ENCODE measurements at places on chromosomes 11 and 22.
A peak's percentile ranks its signal among the peaks of the same experiment; 100 is the strongest.

- no peak overlapping the region for H3K4me3 ChIP-seq
- H3K4me1 ChIP-seq: peaks cover 2% of the 10 kb centered on the region
- no peak overlapping the region for H3K27ac ChIP-seq
- DNase-seq: peak; percentile 78
- H3K27me3 ChIP-seq: no peaks in the 10 kb centered on the region
Observed at GRCh38 chr11:133821776-133822175, 23.5 kb downstream of the SPATA19 start.

GRCh38 chr11:37182031-37182430 lies 584.0 kb upstream of the RAG2 start:
- no peak overlapping the region for H3K27ac ChIP-seq
- H3K4me1 ChIP-seq: 0 out of 2 replicates have a peak, but pooled peaks cover 1% of the 10 kb centered on the region
- no peaks in the 10 kb centered on the region for H3K36me3 ChIP-seq
- DNase-seq: no peak
- no peak overlapping the region for H3K4me3 ChIP-seq
- no peaks in the 10 kb centered on the region for H3K27me3 ChIP-seq

- 0 out of 2 replicates have a peak, but pooled peaks cover 1% of the 10 kb centered on the region for H3K4me1 ChIP-seq
- no peaks in the 10 kb centered on the region for H3K27me3 ChIP-seq
- DNase-seq: no peak
Observed at GRCh38 chr22:43088627-43088983, 586 bp downstream of the TTLL1 start.

DNA sequence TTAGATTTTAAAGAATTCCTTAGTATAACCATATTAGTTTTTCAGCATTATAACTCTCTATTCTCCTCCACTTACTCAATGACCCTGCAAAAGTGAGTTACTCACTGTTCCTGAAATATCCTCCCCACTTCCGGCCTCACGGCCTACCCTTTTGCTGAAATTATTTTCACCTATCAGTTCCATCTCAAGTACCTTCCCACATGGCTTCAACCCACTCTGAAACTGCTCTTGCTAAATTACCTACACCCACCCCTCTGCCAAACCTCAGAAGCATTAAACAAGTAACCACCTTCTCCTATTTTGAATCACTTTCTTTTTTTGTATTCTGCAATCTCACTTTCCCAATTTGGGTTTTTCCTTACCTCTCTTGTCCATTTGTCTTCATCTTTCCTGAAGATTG lies 37.7 kb downstream of the OR5P2 start:
- no peaks in the 10 kb centered on the region for H3K27me3 ChIP-seq
- DNase-seq: no peak
- no peaks in the 10 kb centered on the region for H3K4me1 ChIP-seq
- no peak overlapping the region for H3K27ac ChIP-seq

DNA sequence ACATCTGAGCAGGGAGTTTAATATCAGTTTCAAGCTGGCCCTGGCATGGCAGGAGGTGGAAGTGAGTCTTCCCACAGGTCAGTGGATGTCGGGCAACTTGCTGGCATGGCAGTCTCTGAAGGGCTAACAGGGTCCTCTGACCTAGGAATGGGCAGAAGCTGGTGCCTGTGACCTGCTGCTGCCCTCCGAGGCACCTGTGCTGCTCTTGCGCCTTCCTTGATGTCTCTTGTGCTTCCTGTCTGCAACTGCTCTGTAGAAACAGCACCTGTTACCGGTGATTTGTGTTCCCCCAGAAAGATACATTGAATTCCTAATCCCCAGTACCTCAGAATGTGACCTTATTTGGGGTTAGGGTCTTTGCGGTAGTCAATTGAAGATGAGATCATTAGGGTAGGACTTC lies 110.3 kb downstream of the RPS6KA4 start:
- no peak overlapping the region for H3K27ac ChIP-seq
- no peaks in the 10 kb centered on the region for H3K36me3 ChIP-seq
- no peak overlapping the region for H3K4me3 ChIP-seq
- no peaks in the 10 kb centered on the region for H3K4me1 ChIP-seq
- H3K27me3 ChIP-seq: no peaks in the 10 kb centered on the region

GRCh38 chr11:5604896-5605295 lies 8.5 kb downstream of the TRIM6 start:
- H3K36me3 ChIP-seq: peaks cover 9% of the 10 kb centered on the region
- H3K4me3 ChIP-seq: no peak overlapping the region
- H3K27ac ChIP-seq: no peak overlapping the region
- H3K4me1 ChIP-seq: no peaks in the 10 kb centered on the region
- DNase-seq: no peak

- H3K4me1 ChIP-seq: no peaks in the 10 kb centered on the region
- no peak overlapping the region for H3K4me3 ChIP-seq
- H3K27ac ChIP-seq: no peak overlapping the region
- no peak for DNase-seq
- H3K27me3 ChIP-seq: no peaks in the 10 kb centered on the region
Observed at GRCh38 chr11:116825854-116826750, 3.0 kb upstream of the APOA4 start.

DNA sequence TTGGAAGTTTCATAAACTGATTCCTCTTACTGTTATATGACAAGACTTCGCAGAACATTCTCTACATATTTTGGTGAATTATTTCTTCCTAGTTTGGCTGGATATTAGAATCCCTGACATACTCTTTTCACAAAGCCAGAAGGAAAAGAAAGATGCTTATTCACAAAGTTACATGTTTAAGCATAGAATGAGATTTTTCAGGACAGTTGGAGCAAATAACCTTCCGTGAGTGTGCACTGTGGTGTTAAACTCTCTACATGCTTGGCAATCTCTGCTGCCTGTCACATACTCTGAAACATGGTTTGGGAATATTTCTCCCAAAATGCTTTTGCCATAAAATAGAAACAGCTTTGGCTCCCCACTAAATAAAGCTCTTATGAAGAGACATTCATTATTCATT lies 230.0 kb upstream of the MTNR1B start:
- H3K4me3 ChIP-seq: no peak overlapping the region
- H3K4me1 ChIP-seq: no peaks in the 10 kb centered on the region
- DNase-seq: no peak
- no peaks in the 10 kb centered on the region for H3K36me3 ChIP-seq

- no peaks in the 10 kb centered on the region for H3K27me3 ChIP-seq
- H3K4me1 ChIP-seq: peaks cover 10% of the 10 kb centered on the region
- no peak for DNase-seq
- no peak overlapping the region for H3K27ac ChIP-seq
Observed at GRCh38 chr22:46581538-46582244, 38.5 kb upstream of the GRAMD4 start.

DNA sequence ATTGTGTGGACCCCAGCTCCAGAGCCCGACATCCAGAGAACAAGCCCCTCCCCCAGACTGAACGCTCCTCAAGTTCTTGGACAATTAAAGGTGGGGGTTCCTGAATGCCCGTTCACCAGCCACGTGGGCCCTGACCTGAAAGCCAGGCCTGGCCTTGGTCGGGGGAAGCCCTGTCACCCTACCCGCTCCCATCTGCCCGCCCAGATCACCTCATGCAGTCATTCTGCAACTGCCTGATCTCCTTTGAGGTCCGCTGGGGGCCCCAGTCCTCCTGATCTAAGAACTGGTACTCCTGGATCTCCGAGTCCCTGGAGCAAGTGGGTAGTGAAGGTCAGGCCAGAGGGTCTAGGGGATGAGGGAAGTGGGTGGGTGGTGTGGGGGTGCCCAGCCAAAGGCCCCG lies 9.1 kb upstream of the NAALADL1 start:
- H3K4me1 ChIP-seq: peaks cover 9% of the 10 kb centered on the region
- DNase-seq: no peak
- H3K4me3 ChIP-seq: no peak overlapping the region

DNA sequence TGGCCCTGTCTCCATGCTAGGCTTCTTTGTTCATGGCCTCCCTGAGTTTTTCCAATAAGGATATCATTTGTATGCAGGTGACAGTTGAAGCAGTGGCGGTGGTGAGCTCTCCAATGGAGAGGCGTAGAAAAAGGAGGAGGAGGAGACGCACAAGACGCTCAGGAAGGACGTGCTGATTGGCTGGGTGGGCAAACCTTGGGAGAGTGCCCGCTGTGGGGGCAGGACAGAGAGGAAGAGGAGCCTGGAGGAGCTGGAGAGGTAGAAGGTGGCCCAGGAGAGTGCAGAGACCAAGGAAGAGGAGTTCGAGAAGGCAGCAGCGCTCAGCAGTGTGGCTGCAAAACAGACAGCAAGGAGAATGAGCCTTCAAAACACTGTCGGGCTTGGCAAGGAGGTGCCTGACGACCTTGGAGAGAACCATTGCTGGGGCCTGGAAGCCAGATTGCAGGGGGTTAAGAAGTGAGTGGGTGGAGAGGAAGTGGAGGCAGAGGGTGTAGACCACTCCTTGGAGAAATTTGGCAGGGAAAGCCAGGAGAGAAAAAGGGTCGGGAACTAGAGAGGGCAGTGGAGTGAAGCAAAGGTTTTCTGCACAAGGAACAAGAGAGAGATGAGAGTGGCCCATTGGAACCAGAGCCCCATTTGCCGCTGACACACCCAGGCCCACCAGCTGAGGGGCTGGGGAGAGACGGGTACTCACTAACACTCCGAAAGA lies 7.5 kb downstream of the CLCF1 start:
- H3K4me3 ChIP-seq: no peak overlapping the region
- no peak for DNase-seq
- peaks cover 8% of the 10 kb centered on the region for H3K4me1 ChIP-seq
- no peaks in the 10 kb centered on the region for H3K27me3 ChIP-seq

DNA sequence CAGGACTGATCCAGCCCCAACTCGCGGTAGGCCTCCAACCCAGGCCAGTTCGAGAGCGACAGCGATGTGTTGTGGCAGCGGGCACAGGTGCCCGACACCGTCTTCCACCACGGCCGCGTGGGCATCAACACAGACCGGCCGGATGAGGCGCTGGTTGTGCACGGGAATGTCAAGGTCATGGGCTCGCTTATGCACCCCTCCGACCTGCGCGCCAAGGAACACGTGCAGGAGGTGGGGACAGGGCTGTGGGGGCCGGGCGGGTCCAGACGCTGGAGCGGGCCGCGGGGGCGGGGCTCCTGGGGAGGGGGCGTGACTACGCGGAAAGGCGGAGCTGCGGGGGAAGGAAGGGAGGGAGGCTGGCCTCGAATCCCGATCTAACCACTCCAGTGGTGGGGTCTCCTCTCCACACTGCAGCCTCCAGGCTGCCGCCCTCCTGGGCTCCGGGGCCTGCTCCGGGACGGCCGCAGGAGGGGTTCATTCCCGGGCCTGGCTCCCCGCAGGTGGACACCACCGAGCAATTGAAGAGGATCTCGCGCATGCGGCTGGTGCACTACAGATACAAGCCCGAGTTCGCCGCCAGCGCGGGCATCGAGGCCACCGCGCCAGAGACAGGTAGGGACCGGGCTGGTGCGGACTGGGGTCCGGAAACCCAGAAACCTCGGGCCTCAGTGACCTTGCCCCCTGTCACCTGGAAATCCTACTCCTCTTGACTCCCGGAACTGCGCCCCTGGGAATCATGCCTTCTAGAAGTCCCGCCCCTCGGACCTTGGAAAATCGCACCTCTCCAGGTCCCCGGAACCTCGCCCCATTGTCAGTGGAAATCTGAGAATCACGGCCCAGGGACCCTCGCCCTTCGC lies 14.9 kb downstream of the TMEM258 start:
- DNase-seq: no peak
- H3K4me1 ChIP-seq: peaks cover 7% of the 10 kb centered on the region
- no peaks in the 10 kb centered on the region for H3K27me3 ChIP-seq
- no peak overlapping the region for H3K27ac ChIP-seq

DNA sequence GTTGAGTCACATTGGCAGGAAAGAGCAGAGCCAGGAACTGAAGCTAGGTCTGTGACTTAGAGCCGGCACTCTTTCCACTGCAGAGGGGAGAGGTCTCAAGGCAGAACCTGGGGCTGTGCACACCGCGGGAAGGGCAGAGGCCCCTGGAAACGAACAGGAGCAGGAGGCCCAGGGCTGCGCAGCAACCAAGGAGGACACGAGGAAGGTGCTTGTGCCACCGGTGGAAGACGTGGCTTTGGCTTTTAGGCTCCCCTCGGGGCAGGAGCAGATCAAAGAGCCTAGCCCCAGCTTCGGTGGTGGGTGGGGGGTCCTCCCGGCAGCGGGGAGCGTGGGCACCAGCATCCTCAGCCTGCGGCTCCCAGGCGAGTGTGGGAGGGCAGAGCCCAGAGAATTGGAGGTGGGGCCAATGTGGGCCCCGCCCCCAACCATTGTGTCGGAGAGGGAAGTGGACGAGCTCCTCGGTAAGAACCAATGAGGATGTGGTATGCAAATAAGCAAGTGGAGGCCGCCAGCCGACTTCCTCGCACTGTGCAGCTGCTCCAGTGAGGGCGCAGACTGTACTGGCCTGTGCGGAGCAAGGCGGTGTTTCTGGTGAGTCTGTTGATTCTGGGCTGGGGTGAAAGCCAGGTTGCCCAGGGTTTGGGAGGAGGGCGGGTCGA lies at the start of gene CCDC116:
Gene CCDC116 (plus strand): TSS at position 524 of the 659 bp plus-strand sequence. CDS start 422 bp downstream, outside the sequence.
- H3K36me3 ChIP-seq: peaks cover 6% of the 10 kb centered on the region
- no peak within 1 kb of the TSS for H3K4me3 ChIP-seq
- peaks cover 7% of the 10 kb centered on the region for H3K4me1 ChIP-seq
- DNase-seq: no peak
- no peak within 1 kb of the TSS for H3K27ac ChIP-seq
- no peaks in the 10 kb centered on the region for H3K27me3 ChIP-seq

- H3K27me3 ChIP-seq: peaks cover 8% of the 10 kb centered on the region
- peaks cover 2% of the 10 kb centered on the region for H3K4me1 ChIP-seq
- H3K36me3 ChIP-seq: no peaks in the 10 kb centered on the region
- H3K4me3 ChIP-seq: no peak overlapping the region
- DNase-seq: no peak
Observed at GRCh38 chr11:32420937-32421901, 14.1 kb downstream of the WT1 start.

DNA sequence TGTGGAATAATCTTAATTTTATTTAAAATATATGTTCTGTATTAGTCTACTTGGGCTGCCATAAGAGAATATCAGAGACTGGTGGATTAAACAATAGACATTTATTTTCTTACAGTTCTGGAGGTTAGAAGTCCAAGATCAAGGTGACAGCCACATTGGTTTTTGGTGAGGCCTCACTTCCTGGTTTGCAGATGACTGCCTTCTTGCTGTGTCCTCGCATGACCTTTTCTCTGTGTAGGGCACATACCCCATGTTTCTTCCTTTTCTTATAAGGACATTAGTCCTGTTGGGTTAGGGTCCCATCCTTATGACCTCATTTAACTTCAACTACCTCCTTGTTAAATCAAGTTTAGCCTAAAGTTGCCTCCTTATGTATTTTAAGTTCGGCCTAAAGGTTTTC lies 202.7 kb upstream of the MPPED2 start:
- H3K36me3 ChIP-seq: no peaks in the 10 kb centered on the region
- H3K27me3 ChIP-seq: no peaks in the 10 kb centered on the region
- H3K4me3 ChIP-seq: no peak overlapping the region
- DNase-seq: no peak

GRCh38 chr11:21866781-21867180 lies 326.1 kb upstream of the ANO5 start:
- H3K27ac ChIP-seq: no peak overlapping the region
- no peak for DNase-seq
- H3K4me3 ChIP-seq: no peak overlapping the region
- no peaks in the 10 kb centered on the region for H3K4me1 ChIP-seq

GRCh38 chr11:70113801-70114200 lies 35.7 kb downstream of the ANO1 start:
- H3K36me3 ChIP-seq: no peaks in the 10 kb centered on the region
- H3K27me3 ChIP-seq: no peaks in the 10 kb centered on the region
- H3K27ac ChIP-seq: no peak overlapping the region
- no peaks in the 10 kb centered on the region for H3K4me1 ChIP-seq
- no peak overlapping the region for H3K4me3 ChIP-seq

Measured in iPS DF 6.9 (cell line).